GM23338 (cell line): ENCODE measurements at places on chromosomes 3 and 15. TPM values are rescaled to one million over a fixed set of nuclear protein-coding genes. Genes with fewer than 3 reads are reported as not detected.

GRCh38 chr3:116341899-116342298 lies 103.4 kb downstream of the LSAMP start:
- DNase-seq = peak; percentile 25

Gene PRRT3
- 5.1 and 6.9 TPM in 2 replicates for total RNA-seq

GRCh38 chr3:151093148-151093547 lies 7.7 kb downstream of the MED12L start:
- DNase-seq = no peak

- peak; percentile 73 for DNase-seq
Observed at GRCh38 chr3:185070491-185071286, 82.2 kb downstream of the C3orf70 start.

Gene MYL3
- total RNA-seq = not detected in 2 replicates

Gene IL17RB
- total RNA-seq = 5.7 and 8.3 TPM in 2 replicates

Gene CCR5
- total RNA-seq = not detected in 2 replicates

- DNase-seq = no peak
Observed at GRCh38 chr3:43866529-43867353, 176.0 kb downstream of the ABHD5 start.

GRCh38 chr3:20340324-20340928 lies 154.4 kb upstream of the SGO1 start:
- DNase-seq = peak; percentile 85

DNA sequence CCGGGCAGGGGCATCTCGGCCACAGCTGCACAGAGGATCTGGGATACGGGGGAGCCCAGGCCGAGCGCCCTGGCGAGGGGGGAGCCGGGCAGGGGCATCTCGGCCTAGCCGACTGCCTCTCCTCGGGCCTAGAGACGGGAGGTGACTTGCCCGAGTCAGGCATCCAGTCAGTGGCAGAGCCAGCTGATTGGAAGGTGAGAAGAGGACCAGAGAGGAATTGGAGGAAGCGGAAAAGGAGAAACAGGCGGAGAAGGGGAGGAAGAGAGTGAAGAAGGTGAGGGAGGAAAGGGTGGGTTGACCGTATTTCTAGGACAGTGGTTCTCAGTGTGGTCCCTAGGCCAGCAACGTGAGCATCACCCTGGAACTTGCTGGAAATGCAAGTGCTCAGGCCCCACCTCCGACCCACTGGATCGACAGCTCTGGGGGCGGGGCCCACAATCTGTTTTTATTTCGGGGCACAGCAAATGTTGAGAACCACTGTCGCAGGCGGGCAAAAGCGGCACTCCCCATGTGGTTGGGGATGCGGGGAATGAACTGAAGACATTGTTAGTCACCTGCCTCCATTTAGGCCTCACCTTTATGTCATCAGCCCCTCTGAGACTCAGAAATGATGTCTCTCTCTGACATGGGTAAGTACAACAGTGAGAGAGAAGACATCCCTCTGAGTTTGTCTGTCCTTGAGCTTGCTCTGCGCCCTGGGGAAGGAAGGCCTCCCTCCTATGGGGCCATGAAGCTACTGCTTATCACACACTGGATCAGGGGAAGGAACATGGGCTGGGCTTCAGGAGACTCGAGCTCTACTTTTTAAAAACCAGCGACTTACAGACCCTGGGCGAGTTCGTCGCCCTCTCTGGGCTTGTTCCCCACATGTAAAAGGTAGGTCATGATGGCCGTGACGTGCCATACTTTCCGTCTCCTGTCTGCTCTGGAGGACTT lies 1.0 kb upstream of the MELTF start:
- peak; percentile 59 for DNase-seq

Gene FBXO40
- total RNA-seq = 0.03 and 0.23 TPM in 2 replicates

Gene MED12L
- 23.7 and 25.0 TPM in 2 replicates for total RNA-seq

GRCh38 chr15:27514526-27514925 lies 543.5 kb downstream of the GABRG3 start:
- DNase-seq = no peak

- DNase-seq = peak; percentile 16
Observed at GRCh38 chr3:10417847-10418246, 87.5 kb downstream of the ATP2B2 start.

Gene KCTD6
- total RNA-seq = 22.8 and 28.3 TPM in 2 replicates

DNA sequence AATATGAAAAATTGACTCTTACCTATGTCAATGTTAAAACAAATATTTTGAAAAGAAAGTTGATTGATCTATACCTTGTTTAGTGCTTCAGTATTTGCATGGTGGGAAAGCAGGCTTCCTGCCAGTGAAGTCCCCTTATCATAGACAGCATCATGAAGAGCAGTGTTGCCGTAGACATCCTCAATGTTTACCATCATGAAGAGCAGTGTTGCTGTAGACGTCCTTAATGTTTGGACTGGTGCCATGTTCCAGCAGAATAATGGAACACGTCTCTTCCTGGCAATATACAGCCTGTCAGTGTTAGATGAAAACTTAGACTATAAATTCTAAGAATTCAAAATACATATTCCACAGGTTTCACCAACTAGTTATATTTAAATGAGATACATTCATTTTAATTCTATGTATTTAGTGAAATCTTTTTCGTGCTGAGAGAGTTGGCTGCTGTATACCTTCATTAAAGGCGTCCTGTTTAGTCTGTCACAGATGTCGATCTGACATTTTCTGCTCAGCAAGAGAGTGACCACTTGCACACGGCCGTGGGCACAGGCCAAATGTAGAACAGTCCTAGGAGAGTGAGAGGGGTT lies 116.8 kb downstream of the LMLN start:
- no peak for DNase-seq

GRCh38 chr3:102129760-102130608 lies 280.7 kb downstream of the NFKBIZ start:
- no peak for DNase-seq

DNA sequence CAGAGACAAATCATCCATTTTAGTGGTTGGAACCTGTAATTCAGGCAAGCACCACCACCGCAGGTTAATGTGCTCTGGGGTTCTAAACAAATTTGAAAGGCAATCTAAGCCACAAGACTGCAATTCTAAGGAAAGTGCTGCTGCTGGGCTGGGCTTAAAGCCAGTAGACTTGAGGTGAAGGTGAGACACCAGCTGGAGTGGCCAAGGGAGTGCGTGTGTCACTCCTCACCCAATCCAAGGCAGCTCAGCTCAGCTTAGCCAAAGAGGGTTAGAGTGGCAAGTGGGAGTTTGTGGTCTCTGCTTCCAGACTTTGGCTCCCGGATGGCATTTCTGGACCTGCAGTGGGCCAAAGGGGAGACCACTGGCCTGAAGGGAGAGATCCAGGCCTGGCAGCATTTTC lies 1655.6 kb downstream of the SI start:
- DNase-seq = no peak

DNA sequence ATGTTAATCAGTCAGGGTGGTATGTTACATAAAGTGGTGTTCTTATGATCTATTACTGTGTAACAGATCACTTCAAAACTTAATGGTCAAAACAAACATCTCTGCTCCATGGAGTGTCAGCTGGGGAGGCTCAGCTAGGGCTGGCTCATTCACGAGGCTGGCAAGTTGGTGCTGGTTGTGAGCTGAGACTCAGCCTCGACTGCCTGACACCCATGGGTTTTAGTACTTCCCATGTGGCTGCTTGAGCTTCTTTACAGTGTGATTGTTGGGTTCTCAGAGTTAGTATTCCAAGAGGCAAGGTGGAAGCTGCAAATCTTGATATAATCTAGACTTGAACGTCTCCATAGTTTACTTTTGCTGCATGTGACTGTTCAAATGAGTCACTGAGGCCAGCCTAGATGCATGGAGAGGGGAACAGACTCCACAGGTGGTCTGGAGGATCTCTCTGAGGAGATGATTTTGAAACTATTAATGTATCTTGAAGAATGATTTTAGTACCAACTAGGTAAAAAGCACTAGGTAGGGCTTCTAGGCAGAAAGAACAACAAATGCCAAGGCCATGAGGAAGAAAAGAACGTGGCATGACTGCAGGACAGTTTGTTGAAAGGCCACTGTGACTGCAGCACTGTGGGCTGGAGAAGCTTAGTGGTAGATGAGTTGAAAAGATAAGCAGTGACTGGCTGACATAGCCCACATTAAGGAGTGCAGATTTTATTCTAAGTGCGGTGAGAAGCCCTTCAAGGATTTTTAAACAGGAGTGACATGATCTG lies 281.1 kb upstream of the PROK2 start:
- DNase-seq = no peak

DNA sequence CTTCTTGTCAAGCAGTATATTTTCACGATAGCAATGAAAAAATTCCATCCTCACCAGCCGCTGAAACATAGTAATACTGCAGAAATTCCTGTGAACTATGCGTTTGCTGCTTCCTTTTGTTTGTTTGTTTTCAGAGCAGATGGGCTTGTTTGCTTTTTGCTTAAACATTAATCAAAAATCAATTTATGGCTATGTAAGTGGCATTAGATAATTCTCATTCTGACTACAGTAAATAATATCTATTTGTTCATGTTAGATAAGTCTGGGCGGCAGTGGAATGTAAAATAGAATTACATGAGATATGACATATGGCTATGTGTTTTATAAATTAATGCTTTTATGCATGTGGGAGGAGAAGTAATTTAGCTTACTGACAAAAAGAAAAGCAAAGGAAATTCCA lies 163.7 kb downstream of the PGPEP1L start:
- DNase-seq = no peak

Gene LNP1
- total RNA-seq = 5.3 and 6.7 TPM in 2 replicates

- peak; percentile 86 for DNase-seq
Observed at GRCh38 chr3:66378256-66378655, 122.6 kb downstream of the LRIG1 start.

Gene CFAP100
- total RNA-seq = 0.07 TPM in 1 of 2 replicates, not detected in the other

Gene SLC6A11
- total RNA-seq = 1.1 and 1.2 TPM in 2 replicates

DNA sequence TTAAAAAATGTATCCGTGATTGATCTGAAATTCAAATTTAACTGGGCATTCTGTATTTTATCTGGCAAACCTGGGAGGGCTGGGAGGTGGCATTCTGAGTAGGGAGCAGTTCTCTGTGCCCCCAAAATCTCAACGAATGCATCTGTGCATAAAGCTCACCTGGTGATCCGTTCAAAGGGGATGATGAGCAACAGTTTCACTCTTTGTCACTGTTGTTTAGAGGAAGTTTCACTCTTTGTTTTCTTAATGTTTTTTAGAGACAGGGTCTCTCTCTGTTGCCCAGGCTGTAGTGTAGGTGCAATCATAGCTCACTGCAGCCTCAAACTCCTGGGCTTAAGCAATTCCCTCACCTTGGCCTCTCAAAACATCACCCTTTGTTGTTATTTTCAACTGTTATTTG lies 186.7 kb downstream of the SSR3 start:
- DNase-seq = no peak

DNA sequence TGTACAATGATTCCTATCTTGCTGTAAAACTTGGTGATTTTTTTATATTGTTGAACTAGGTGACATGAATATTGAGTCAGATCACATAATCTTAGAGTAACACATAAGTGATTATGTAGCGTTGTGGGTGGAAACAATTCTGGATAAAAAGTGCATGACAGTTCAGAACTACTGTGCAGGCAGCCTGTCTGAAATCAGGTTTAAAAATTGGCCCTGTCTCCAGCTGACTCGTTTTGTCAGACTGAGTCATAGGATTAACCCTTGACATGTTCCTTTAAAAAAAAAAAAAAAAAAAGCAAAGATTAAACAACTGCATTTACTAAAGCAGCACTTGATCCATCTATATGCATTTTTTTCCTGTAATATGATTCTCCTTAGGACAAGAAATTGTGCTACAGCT lies 160.0 kb upstream of the CGNL1 start:
- no peak for DNase-seq

Gene SLC7A14
- 0.49 and 0.58 TPM in 2 replicates for total RNA-seq

DNA sequence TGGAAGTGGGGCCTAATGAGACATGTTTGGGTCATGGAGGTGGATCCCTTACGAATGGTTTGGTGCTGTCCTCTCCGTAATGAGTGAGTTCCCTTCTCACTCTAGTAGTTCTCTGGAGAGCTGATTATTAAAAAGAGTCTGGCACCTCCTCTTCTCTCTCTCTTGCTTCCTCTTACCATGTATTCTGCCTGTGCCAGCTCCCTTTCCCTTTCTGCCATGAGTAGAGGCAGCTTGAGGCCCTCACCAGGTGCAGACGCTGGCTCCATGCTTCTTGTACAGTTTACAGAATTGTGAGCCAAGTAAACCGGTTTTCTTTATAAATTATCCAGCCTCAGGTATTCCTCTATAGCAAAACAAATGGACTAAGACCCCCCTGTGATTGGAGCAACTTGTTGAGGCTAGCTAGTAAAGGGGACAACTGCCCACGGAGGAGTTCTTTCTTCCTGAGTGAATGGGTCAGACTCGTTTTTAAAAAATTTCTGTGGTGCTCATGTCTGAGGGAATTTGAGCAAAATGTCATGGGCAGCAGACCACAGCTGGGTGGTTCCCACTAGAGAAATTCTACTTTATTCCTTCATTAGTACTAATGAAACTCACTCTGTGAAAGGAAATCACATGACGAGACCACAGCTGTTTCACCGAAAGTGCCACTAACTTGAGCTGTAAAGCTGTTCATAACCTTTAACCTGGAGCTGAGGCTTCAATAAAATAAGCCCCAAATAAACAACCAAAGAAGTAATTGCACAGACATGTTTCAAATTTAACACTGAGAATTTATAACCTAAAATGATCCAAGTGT lies 210.0 kb downstream of the NFKBIZ start:
- DNase-seq = no peak

DNA sequence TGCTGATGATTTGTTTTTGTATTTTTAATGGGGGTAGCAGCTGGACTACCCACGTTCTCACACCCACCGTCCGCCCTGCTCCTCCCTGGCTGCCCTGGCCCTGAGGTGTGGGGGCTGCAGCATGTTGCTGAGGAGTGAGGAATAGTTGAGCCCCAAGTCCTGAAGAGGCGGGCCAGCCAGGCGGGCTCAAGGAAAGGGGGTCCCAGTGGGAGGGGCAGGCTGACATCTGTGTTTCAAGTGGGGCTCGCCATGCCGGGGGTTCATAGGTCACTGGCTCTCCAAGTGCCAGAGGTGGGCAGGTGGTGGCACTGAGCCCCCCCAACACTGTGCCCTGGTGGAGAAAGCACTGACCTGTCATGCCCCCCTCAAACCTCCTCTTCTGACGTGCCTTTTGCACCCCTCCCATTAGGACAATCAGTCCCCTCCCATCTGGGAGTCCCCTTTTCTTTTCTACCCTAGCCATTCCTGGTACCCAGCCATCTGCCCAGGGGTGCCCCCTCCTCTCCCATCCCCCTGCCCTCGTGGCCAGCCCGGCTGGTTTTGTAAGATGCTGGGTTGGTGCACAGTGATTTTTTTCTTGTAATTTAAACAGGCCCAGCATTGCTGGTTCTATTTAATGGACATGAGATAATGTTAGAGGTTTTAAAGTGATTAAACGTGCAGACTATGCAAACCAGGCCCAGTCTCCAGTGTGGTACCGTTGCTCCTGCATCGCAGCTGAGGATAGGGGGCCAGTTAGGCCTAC lies 1.4 kb upstream of the FES start:
- DNase-seq = no peak

- DNase-seq = no peak
Observed at GRCh38 chr15:96693990-96694517, 363.6 kb downstream of the NR2F2 start.

Gene CIDEC
- total RNA-seq = not detected in 2 replicates

Gene PIERCE2
- 3.8 TPM in 1 of 2 replicates, not detected in the other for total RNA-seq

GRCh38 chr3:8457039-8457438 lies 44.6 kb upstream of the LMCD1 start:
- no peak for DNase-seq

- no peak for DNase-seq
Observed at GRCh38 chr3:142930463-142930862, 33.0 kb downstream of the PAQR9 start.

- no peak for DNase-seq
Observed at GRCh38 chr3:48219543-48219942, 3.8 kb upstream of the CAMP start.
